ENCODE measurements at places on chromosomes 1 and 21.

- DNase-seq = peak; percentile 70
Measured at GRCh38 chr1:88060750-88061491, 623.2 kb upstream of the PKN2 start.

- DNase-seq = no peak
Measured at GRCh38 chr1:58596631-58597052, 19.6 kb upstream of the TACSTD2 start.

GRCh38 chr1:233240371-233240770 lies 55.2 kb downstream of the PCNX2 start:
- DNase-seq = no peak

GRCh38 chr1:112021263-112021662 lies 31.8 kb upstream of the KCND3 start:
- DNase-seq = no peak

Data from prostate gland (tissue), 2 donors.